ENCODE measurements at places on chromosomes 3 and 15. TPM values are rescaled to one million over a fixed set of nuclear protein-coding genes. Genes with fewer than 3 reads are reported as not detected.

FEZF2 gene
- not detected for total RNA-seq

PARP15 gene
- total RNA-seq = 0.87 TPM

CASR gene
- total RNA-seq = not detected

DAPK2 gene
- 1.7 TPM for total RNA-seq

XCR1 gene
- not detected for total RNA-seq

MESP1 gene
- 0.50 TPM for total RNA-seq

ACTC1 gene
- not detected for total RNA-seq

SLC35G2 gene
- 15.3 TPM for total RNA-seq

SLC12A1 gene
- total RNA-seq = not detected

TNNC1 gene
- total RNA-seq = not detected

NLGN1 gene
- total RNA-seq = 3.3 TPM

USP50 gene
- 0.29 TPM for total RNA-seq

GPR62 gene
- total RNA-seq = under 0.01 TPM

VIPR1 gene
- total RNA-seq = not detected

MYO1E gene
- 82.2 TPM for total RNA-seq

ETV5 gene
- total RNA-seq = 36.5 TPM

SLC24A5 gene
- not detected for total RNA-seq

CFAP91 gene
- total RNA-seq = 0.44 TPM

CD200 gene
- total RNA-seq = not detected

ASB14 gene
- not detected for total RNA-seq

PIK3CA gene
- 48.6 TPM for total RNA-seq

CLDN1 gene
- total RNA-seq = 0.15 TPM

THRB gene
- 2.0 TPM for total RNA-seq

HRG gene
- not detected for total RNA-seq

NAALADL2 gene
- 19.7 TPM for total RNA-seq

ABI3BP gene
- total RNA-seq = 21.2 TPM

WDR82 gene
- total RNA-seq = 66.3 TPM

MUC4 gene
- total RNA-seq = not detected

FBLN2 gene
- 195 TPM for total RNA-seq

ITIH1 gene
- total RNA-seq = not detected

CPN2 gene
- not detected for total RNA-seq

MYL3 gene
- total RNA-seq = not detected

AMT gene
- 1.2 TPM for total RNA-seq

MCF2L2 gene
- not detected for total RNA-seq

LCTL gene
- total RNA-seq = 2.6 TPM

TMEM212 gene
- total RNA-seq = not detected

RFTN1 gene
- total RNA-seq = 152 TPM

NR2E3 gene
- total RNA-seq = not detected

PIGZ gene
- 3.6 TPM for total RNA-seq
